CD4-positive, alpha-beta memory T cell (primary cell): ENCODE measurements at places on chromosomes 2 and 18. TPM values are rescaled to one million over a fixed set of nuclear protein-coding genes. Genes with fewer than 3 reads are reported as not detected.

KCNIP3 gene
- not detected for total RNA-seq

ABCG8 gene
- total RNA-seq = not detected

GDF7 gene
- 0.26 TPM for total RNA-seq

KCNF1 gene
- total RNA-seq = not detected

ZBTB14 gene
- 51.2 TPM for total RNA-seq

DNA sequence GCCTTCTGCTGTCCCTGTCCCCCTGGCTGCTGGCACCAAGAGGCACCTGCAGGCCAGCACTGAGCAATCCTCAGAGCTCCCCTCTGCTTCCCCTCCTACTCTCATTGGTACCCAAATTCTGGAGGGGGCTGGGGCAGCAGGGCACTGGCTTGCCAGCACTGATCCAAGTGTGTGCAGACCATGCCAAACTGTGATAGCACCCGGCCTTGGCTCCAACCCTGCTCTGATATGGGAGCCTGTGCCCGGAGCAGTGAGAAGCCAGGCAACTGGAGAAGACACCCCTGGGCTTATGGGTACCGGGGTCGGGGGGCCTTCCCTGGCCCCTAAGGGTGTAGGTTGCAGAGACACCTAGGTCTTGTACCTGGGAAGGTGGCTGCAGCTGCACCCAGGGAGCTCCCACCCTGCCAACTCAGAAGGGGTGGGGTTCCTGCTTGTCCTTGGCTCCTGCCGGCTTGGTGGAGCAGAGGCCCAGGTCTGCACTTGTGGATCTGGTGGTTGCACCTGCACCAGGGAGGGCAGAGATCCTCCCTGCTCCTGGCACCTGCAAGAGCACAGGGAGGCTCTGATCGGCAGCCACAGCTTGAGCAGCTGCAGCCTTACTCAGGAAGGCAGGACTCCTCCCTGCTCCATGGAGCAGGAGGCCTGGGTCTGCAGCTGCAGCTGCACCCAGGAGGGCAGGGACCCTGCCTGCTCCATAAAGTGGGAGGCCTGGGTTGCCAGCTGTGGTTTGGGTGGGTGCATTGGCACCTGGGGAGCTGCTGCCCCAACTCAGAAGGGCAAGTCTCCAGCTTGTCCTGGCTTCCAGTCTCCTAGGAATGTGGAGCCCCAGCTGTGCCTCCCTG is 96.3 kb downstream of the BCL2L11 start:
- no peak for DNase-seq

GRCh38 chr2:168692132-168692744 is 110.2 kb upstream of the NOSTRIN start:
- DNase-seq = no peak

- DNase-seq = no peak
Observed at GRCh38 chr2:9441556-9441955, 18.1 kb downstream of the CPSF3 start.

DNA sequence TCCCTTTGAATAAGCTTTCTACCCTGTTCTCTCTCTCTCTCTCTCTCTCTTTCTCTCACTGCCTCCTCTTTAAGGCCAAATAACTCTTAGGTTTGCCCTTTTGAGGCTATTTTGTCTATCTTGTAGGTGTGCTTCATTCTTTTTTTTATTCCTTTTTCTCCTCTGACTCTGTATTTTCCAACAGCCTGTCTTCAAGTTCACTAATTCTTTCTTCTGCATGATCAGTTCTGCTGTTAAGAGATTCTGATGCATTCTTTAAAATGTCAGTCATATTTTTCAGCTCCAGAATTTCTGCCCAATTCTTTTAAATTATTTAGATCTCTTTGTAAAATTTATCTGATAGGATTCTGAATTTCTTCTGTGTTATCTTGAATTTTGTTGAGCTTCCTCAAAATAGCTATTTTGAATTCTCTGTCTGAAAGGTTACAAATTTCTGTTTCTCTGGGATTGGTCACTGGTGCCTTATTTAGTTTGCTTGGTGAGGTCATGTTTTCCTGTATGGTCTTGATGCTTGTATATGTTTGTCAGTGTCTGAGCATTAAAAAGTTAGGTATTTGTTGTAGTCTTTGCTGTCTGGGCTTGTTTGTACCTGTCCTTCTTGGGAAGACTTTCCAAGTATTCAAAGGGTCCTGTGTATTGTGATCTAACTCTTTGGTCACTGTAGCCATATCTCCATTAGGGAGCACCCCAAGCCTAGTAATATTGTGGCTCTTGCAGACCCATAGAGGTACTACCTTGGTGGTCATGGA is 35.4 kb upstream of the DYNC1I2 start:
- no peak for DNase-seq

GRCh38 chr2:231810905-231811304 is 24.7 kb downstream of the COPS7B start:
- DNase-seq = no peak

DNA sequence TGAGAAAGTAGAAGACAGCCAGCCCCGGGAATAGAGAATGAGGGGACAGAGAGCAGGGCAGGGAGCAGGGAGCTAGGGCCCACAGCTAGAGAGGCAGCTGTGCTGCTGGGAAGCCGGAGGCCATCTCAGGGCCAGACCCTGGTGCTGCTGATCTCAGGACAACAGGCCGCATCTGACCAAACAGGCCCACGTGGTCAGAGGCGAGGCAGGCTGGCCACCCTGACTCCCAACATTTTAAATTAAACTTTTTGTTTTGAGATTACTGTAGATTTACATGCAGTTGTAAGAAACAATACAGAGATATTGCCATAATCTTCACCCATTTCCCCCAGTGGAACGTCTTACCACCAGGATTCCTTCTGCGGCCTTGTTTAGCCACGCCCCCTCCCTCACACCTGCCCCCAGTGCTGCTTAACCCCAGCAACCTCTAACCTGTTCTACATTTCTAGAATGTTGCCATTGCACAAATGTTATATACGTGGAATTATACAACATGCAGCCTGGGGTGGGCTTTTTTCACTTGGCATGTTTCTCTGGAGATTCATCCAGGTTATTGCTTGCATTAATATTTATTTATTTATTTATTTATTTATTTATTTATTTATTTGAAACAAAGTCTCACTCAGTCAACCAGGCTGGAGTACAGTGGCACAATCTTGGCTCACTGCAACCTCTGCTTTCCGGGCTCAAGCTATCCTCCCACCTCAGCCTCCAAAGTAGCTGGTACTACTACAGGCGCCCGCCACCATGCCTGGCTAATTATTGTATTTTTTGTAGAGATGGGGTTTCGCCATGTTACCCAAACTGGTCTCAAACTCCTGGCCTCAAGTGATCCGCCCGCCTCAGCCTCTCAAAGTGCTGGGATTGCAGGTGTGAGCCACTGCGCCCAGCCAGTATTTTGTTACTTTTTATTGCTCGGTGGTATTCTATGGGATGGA is 48.6 kb upstream of the GPR17 start:
- no peak for DNase-seq

GRCh38 chr2:84807063-84807485 is 73.8 kb downstream of the TRABD2A start:
- no peak for DNase-seq

DNA sequence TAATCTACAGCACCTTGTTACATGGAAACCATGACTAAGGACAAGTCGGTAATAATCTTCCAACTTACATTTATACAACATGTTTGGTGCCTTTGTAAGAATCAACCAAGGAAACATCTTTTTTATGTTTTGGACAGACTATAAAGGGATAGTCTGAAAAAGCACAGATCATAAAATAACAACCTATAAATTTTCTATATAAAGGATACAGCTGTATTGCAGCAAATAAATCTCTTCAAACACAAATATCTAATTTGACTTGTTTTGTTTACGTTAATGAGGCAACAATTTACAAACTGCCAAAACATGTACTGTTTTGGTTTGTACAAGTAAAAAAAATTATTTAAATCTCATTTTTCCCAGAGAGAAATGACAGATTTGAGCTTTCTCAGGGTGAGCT is 92.5 kb downstream of the SRBD1 start:
- no peak for DNase-seq

DNA sequence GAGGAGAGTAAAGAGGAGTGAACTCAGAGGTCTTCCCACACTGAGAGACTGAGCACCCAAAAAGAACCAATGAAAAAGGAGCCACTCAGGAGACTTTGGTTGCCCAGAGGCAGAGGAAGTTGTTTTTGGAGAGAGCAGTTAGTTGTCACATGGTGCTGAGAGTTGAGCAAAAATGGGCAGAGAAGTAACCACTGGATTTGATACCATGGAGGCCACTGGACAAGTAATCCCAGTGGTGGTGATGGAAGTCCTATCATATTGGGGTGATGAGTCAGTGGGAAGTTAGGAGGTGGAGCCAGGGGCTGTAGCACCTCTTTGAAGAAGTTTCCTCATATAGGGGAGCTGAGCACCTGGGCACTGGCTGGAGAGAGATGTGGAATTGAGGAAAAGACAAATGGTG is 235.8 kb downstream of the TPGS2 start:
- no peak for DNase-seq

GRCh38 chr2:1736045-1736444 is 8.3 kb downstream of the PXDN start:
- DNase-seq = no peak
